ENCODE measurements at places on chromosomes 11 and 22. TPM values are rescaled to one million over a fixed set of nuclear protein-coding genes. Genes with fewer than 3 reads are reported as not detected.
A peak's percentile ranks its signal among the peaks of the same experiment; 100 is the strongest.

- DNase-seq, result peak; percentile 57
- H3K4me3 ChIP-seq, result no peak overlapping the region
- no peaks in the 10 kb centered on the region for H3K4me1 ChIP-seq
- H3K36me3 ChIP-seq, result no peaks in the 10 kb centered on the region
- no peaks in the 10 kb centered on the region for H3K27me3 ChIP-seq
These were observed 61.5 kb upstream of the EED start for GRCh38 chr11:86182976-86183584.

GRCh38 chr11:64058494-64058893, 22.8 kb downstream of the FLRT1 start:
- no peaks in the 10 kb centered on the region for H3K27me3 ChIP-seq
- H3K4me3 ChIP-seq, result no peak overlapping the region
- H3K27ac ChIP-seq, result no peak overlapping the region
- DNase-seq, result no peak

DNA sequence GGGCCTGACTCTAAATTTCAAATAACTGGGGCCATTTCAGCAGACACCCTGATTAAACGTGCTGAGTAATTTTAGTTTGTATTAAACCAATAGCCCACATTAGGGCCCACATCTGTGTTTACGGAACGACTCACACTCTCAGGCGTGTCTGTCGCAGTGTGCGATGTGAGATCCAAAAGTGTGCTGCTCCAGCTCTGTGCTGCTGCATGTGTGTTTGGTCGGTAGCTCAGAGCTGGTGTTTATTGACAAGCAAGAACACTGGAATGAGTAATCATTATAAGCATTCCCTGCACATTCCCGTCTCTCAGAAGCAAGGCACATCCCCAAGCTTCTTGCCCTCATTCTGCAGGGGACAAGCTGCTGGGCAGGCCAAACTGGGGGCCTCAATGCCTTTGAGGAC, 7.8 kb downstream of the OPCML start:
- no peaks in the 10 kb centered on the region for H3K36me3 ChIP-seq
- no peak overlapping the region for H3K4me3 ChIP-seq
- DNase-seq, result no peak
- no peaks in the 10 kb centered on the region for H3K27me3 ChIP-seq
- no peaks in the 10 kb centered on the region for H3K4me1 ChIP-seq
- H3K27ac ChIP-seq, result no peak overlapping the region

DNA sequence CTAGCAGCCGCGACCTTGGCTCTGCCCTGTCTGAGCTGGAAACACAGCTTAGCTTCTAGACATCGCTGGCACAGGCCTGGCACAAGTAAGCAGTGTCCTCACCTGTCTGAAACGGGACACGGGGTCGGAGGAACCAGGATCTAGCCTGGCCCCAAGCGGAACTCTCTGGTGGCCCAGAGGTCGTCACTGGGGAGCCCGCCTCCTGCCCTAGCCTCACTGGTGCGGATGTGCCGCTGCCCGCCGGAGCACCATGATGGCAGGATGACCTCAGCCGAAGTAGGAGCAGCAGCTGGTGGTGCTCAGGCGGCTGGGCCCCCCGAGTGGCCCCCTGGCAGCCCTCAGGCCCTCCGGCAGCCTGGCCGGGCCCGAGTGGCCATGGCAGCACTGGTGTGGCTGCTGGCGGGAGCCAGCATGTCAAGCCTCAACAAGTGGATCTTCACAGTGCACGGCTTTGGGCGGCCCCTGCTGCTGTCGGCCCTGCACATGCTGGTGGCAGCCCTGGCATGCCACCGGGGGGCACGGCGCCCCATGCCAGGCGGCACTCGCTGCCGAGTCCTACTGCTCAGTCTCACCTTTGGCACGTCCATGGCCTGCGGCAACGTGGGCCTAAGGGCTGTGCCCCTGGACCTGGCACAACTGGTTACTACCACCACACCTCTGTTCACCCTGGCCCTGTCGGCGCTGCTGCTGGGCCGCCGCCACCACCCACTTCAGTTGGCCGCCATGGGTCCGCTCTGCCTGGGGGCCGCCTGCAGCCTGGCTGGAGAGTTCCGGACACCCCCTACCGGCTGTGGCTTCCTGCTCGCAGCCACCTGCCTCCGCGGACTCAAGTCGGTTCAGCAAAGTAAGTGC, 871 bp downstream of the SLC35E4 start:
- H3K27me3 ChIP-seq, result no peaks in the 10 kb centered on the region
- H3K27ac ChIP-seq, result peak overlapping the region; percentile 67
- H3K4me3 ChIP-seq, result peak overlapping the region; percentile 62

DNA sequence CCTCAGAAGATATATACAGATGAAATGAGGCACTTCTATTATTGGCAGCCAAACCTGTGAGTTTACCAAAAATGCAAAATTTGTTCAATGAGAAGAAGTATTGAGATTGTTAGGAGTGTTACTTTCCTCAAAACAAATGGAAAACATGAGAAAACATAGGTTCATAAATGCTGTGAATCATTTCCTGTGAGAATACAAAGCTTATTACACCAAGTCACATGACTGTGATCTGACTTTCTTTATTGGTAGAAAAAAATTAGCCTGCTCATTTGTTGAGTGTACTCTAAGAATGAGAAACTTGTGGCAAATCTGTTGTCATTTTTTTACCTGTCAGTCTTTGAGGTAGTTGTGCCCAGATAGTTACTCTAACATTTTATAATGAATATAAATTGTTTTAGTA, 215.1 kb downstream of the TMEM135 start:
- H3K27me3 ChIP-seq, result no peaks in the 10 kb centered on the region
- no peaks in the 10 kb centered on the region for H3K36me3 ChIP-seq
- H3K4me3 ChIP-seq, result no peak overlapping the region

DNA sequence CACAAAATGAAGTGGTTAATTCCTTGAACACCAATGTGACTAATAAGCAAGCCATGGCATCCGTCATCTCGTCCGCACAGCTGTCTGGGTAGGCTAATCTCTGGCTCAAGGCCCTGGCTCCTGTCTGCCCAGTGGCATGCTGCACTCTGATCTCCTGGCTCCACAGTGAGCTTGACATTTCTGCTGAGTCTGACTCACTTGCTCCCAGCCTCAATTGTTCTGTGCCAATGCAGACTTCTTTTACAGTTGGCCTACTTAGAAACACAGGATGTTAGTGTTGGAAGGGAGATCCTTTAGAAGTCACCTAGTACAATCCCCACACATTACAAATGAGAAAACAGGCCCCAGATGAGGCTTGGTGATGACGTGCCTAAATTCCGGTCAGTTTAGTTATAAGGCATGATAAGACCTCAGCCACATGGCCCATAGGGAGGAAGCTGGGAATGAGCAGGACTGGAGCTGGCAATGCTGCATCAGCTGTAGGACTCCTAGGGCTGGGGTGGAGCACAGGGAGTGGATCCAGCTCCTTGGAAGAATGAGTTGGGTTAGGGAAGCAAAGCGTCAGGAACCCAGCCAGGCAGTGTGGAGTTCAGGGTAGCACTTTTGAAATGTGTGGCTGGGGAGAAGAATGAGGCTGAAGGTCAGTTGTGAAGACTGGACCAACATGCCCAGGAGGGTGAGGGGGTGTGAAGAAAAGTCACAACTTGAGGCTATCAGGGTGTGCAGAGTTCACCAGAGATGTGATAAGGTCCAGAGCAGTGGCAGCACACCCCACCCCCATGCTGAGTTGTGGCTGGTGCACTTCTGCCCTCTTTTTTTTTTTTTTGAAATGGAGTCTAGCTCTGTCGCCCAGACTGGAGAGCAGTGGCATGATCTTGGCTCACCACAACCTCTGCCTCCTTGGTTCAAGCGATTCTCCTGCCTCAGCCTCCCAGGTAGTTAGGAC, 70.2 kb upstream of the EED start:
- DNase-seq, result no peak
- H3K4me1 ChIP-seq, result no peaks in the 10 kb centered on the region
- no peak overlapping the region for H3K27ac ChIP-seq
- no peaks in the 10 kb centered on the region for H3K27me3 ChIP-seq
- no peaks in the 10 kb centered on the region for H3K36me3 ChIP-seq

GRCh38 chr11:94671553-94672366, 96.4 kb upstream of the AMOTL1 start:
- no peaks in the 10 kb centered on the region for H3K27me3 ChIP-seq
- DNase-seq, result no peak
- H3K36me3 ChIP-seq, result no peaks in the 10 kb centered on the region
- no peak overlapping the region for H3K4me3 ChIP-seq
- H3K27ac ChIP-seq, result no peak overlapping the region

DNA sequence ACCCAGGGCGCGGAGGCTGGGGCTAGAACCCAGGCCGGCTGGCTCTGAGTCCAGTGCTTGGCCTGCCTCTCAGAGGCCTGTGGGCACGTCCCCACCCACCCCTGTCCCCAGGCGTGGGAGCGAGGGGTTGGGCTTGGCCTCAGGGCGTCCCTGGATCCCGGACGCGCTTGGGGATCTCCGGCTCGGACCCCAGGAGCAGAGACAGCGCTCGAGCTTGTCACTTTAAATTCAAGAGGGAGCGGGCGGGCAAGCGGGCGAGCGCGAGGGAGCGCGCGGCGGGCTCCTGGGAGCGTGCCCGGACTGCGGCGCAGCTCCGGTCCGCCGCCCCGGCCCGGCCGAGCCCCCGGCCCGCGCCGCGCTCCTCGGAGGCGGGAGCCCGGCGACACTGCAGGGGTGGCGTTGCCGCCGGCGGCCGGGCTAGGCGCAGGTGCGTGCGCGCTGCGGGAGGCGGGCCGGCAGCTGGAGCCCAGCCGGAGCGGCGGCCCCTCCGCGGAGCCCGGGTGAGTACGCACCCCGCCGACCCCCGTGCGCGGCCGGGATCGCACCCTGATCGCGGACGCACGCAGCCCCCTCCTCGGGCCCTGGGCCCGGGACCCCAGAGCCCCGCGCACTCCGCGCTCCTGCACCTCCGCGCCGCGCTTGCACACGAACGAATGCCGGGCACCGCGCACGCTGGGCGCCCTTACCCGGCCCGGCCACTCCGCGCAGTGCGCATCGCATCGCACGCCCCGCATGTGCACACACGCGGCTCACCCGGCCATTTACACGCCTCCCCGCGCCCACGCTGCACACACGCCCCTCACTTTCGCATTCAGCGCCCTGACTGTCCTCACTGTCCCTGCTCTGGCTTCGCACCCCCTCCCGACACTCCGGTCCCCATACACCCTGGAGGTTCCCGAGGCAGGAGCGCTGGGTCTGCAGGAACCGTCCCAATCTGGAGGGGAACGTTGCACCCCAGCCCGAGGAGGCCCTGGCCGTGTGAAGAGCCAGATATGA, at the start of gene SYT12:
SYT12 (plus strand) TSS at position 174 of the 996 bp plus-strand sequence. CDS start 7,011 bp downstream, outside the sequence.
- peak; percentile 12 for DNase-seq
- no peak within 1 kb of the TSS for H3K27ac ChIP-seq
- H3K4me1 ChIP-seq, result peaks cover 24% of the 10 kb centered on the region

DNA sequence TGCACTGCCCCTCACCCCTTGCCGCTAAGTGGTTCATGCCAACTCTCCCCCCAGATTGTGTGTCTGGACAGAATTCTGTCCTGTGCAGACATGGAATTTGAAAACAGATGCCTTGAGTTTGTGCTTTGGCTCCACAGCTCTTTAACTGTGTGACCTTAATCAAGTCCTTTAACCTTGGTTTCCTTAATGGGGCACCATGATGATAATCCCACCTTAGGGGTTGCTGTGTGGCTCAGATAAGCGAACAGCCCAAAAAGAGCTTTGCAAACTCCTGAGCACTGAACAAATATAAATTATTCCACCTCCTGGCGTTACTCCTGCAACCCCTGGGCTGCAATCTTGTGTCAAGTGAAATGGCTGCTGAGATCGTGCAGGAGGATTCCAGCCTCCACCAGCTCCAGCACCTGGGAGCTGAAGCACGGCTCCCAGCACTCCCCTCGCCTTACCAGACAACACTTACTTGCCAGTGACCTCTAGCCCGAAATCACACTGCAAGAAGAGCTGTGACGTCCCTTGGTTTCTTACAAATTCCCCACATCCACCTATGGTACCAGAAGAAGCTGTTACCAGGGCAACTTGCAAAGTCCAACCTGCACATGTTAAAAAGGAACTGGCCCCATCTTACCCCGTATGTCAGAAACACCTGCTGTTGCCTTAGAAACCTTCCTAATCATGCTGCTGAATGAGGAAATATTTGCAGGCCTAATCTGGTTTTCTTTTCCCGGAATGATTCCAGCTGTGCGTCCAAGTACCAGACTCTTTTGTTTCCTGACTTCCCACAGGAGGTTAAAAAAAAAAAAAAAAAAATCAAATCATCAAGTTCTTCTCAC, 13.2 kb downstream of the VPS37C start:
- no peaks in the 10 kb centered on the region for H3K4me1 ChIP-seq
- H3K27me3 ChIP-seq, result no peaks in the 10 kb centered on the region
- DNase-seq, result no peak
- no peaks in the 10 kb centered on the region for H3K36me3 ChIP-seq
- no peak overlapping the region for H3K27ac ChIP-seq

DNA sequence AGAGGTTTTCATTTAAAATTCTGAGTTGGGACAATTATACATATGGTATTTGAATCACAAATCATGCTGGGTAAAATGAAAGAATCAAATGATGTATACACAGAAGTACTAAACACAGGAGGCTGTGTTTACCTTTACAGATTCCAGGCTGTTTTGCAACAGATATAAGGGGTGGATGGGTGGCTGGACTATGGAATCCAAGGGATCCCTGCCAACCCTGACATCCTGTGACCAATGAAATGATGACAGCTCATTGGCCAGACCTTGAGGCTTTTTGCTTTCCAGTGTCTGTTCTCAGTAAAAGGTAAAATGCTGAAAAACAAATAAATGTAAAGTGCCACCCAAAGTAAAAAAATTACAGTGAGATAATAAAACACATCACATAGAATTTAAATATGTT, 3.3 kb upstream of the DDI1 start:
- no peak overlapping the region for H3K27ac ChIP-seq
- no peak overlapping the region for H3K4me3 ChIP-seq
- DNase-seq, result no peak
- no peaks in the 10 kb centered on the region for H3K27me3 ChIP-seq
- H3K36me3 ChIP-seq, result no peaks in the 10 kb centered on the region

- H3K4me1 ChIP-seq, result peaks cover 46% of the 10 kb centered on the region
- H3K27ac ChIP-seq, result no peak overlapping the region
- peaks cover 10% of the 10 kb centered on the region for H3K27me3 ChIP-seq
- no peaks in the 10 kb centered on the region for H3K36me3 ChIP-seq
- no peak overlapping the region for H3K4me3 ChIP-seq
- peak; percentile 36 for DNase-seq
These were observed 879 bp downstream of the TMEM121B start for GRCh38 chr22:17120281-17120680.

DNA sequence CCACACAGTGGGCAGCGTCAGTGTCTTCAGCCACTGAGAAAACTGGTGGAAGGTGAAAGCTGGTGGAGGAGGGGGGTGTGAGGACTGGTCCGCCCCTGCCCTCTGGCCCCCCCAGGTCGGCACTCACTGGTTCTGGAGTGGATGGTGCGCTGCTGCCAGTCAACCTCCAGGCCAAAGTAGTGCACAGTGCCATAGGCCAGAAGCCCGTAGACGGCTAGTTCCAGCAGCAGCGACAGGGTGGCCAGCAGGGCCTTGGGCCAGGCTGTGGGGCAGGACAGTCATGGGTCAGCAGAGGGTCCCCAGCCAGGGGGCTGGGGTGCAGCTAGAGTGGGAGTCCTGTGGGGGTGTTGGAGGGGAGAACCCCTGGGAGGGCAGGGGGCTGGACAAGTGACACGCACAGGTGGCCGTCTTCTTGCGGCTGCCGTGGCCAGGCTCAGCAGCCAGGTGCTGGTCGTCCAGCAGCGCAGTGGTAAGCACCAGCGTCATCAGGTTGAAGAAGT, 2.2 kb downstream of the LMF2 start:
- no peak overlapping the region for H3K4me3 ChIP-seq
- H3K36me3 ChIP-seq, result peaks cover 7% of the 10 kb centered on the region
- H3K4me1 ChIP-seq, result peaks cover 19% of the 10 kb centered on the region
- no peaks in the 10 kb centered on the region for H3K27me3 ChIP-seq
- no peak overlapping the region for H3K27ac ChIP-seq
- no peak for DNase-seq

- H3K36me3 ChIP-seq, result peaks cover 74% of the 10 kb centered on the region
- no peak overlapping the region for H3K4me3 ChIP-seq
- H3K27me3 ChIP-seq, result no peaks in the 10 kb centered on the region
- H3K27ac ChIP-seq, result no peak overlapping the region
- no peak for DNase-seq
These were observed 44.5 kb downstream of the BRD1 start for GRCh38 chr22:49783036-49783746.

Gene OR51A2
- not detected for total RNA-seq

Gene OR8D1
- total RNA-seq, result not detected

Gene POTEH
- not detected for total RNA-seq

Data from naive thymus-derived CD4-positive, alpha-beta T cell (primary cell).